ENCODE measurements at places on chromosomes 3 and 15.

GRCh38 chr3:68945225-68945624, 12.9 kb upstream of the TAFA4 start:
- no peak for DNase-seq

DNA sequence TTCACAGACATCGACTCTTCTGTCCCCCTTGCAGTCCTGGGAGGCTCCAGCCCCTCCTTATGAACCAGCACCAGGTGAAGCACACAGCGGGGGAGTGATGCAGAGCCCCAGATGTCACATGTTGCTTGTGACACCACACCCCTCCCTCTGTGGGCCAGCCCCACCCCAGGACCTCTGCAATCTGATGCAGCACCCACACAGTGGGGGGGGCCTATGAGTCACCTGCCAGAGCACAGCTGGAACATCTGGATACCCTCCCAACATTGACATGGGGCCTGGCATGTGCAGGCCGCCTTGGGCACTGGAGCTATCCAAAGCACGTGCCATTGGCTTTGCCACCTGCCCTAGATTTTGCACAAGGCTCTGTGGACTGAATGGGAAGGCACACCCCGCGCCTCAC, 70.5 kb downstream of the FEM1B start:
- DNase-seq, result no peak

DNA sequence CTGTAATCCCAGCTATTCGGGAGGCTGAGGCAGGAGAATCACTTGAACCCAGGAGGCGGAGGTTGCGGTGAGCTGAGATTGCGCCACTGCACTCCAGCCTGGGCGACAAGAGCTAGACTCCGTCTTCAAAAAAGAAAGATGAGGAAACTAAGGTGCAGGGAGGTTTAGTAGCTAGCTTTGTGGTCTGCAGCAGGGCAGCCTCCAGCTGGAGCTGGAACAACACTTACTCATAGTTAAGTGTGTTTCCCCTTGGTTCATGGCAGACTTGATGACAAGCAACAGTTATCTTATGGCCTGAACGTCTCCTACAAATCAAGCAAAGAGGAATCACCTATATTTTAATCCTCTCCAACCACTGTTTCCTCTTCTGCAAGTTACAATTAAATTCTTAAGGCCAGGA, 12.6 kb downstream of the KAT2B start:
- no peak for DNase-seq

- no peak for DNase-seq
Observed at GRCh38 chr3:173737167-173737808, 339.7 kb downstream of the NLGN1 start.

DNA sequence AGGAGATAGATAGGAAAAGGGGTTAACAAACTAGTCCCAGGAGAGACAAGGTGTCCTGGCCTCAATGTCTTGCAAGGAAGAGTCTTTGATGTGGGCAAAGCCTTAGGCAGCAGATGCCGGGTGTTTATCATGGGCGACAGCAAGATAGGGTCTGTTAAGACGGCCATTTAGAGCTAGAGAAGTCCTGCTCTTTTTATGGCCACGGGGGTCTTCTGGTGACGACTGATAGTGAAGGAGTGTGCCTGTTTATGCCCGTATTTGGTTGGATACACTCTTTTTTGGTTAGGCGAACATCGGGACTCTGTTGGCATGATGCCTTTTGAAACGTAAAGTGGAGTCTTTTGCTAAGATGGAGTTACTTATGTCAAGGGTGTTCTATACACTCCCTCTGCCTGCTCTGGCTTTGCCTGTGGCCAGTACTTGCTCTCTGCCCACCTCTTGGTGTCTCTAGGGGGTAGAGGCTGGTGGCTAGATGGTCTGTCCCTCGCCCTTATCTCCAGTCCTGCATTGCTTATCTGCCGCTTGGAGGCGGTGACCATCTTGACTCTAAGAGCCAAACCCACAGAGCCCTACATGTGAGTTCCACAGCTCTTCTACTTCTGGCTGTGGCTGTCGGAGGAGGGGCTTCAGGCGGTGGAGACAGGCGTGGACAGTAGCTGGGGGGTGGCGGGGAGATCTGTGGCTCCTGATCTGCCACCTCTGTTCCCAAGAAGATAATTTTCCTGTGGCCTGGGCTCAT, 55.8 kb upstream of the ZBTB38 start:
- DNase-seq, result no peak

DNA sequence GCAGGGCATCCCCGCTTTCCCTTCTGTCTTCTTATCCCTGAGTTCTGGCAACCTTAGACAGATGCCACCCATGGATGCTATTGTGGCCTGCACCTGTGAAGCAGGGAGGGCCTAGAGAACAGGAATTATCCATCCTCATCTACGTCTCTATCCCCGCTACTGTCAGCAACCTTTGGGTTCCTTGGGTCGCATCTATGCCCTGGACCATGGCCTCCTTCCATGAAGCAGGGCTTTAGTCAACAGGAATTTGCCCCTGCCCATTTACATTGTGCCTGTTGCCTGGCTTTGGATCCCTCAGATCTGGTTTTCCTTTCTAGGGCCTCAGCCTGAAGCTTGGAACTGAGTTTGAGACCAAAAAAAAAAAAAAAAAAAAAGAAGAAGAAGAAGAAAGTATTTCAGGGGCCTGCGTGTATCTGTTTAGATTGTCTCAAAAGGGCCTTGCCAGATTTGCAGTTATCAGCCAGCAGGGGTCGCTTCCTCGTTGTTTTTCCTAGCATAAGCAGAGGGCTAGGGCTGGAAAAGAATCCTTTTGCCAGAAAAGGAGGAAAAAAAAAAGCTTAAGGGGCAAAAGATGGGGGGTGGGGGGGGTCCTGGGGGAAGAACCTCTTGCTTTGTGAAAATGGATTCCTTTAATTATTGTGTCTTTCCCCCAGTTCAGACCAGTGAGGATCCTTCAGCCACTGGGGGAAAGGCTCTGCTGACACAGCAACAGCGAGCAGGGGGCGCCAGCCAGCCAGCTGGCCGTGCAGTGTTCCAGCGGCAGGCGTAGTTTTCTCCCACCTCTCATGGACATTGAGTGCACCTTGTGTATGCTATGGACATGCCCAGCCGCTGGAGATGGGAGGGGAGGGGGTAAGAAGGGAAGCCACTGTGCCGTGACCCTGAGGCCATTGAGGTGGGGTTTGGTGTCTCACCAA, 65.7 kb upstream of the ALDH1L1 start:
- DNase-seq, result no peak

GRCh38 chr15:71342658-71343057, 227.4 kb downstream of the THSD4 start:
- DNase-seq, result no peak

DNA sequence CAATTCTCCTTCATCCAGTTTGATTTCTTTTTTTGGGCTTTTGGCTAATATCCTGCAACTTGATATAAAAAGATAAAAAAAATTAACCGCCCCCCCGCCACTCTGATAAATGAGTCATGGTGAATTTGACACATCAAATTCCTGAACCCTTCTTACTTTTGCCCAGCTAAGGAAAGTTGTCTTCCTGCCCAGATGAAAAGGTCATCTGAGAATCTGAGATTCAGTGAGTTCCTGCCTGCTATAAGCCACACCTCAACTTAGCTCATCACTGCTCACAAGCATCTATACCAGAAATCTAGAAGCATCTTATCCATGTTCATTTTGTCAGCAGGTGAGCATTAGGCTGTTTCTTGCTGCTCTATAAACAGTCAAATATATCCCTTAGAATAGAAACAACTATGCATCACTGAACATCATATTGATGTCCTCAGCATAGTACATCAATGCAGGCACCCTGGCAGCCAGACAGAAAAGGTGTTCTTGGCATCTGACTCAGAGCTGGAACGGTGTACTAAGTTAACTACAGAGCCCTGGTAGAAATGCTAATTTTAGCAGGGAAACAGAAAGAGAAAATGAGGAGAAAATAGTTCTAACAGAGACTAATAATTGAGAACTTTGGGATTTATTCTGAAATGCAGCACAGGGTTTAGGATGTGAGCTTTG, 77.1 kb downstream of the SEMA6D start:
- DNase-seq, result no peak

GRCh38 chr3:99429502-99429901, 208.9 kb upstream of the COL8A1 start:
- no peak for DNase-seq

GRCh38 chr15:90210593-90210992, 9.5 kb downstream of the SEMA4B start:
- no peak for DNase-seq

GRCh38 chr3:173055228-173055933, 85.7 kb downstream of the SPATA16 start:
- no peak for DNase-seq

DNA sequence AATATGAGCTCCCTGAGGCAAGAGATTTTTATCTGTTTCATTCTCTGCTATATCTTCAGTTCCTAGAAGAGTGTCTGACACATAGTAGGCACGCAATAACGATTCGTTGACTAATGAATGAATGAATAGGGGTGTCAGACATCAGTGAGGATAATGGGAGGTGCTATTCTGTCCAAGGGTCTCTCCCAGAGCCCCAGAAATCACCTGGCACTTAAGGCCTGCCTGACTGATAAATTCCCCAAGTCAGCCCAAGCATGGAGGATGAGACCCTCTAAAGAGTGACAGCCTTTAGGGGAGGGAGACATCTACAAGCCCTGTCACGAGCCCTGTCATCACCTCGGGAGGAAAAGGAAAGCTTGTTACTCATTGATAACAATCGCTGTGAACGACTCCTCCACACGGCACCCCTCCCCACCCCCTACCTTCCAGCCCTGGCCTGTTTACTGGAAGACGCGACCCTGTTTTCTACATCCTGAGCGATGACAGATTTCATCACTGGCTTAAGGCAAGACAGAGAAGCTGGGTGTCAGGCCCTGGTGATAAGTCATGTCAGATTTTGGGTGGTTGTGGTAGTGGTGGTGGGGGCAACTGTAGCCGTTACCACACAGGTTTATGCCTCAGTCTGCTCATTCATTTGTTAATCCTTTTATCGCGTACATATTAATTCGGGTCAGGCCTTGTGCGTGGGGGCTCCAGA, 23.1 kb downstream of the BHLHE40 start:
- DNase-seq, result peak; percentile 68

DNA sequence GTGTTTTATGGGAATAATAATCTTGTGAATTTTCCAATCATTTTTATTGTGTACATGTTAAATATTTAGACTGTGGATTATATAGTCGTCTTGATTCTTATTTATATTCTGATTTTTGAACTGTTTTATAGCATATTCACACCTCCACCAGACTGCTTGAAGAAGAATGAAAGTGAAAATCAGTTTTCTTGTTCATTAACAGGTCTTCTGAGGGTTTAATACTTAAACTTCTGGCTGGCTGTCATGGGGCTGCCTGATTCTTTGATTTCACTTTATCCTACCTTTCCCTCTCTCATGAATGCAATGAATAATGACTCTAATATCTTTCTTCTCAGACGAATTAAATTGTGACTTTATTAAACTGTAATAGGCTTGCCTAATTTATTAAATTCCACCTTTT, 56.2 kb downstream of the ATP2C1 start:
- no peak for DNase-seq

DNA sequence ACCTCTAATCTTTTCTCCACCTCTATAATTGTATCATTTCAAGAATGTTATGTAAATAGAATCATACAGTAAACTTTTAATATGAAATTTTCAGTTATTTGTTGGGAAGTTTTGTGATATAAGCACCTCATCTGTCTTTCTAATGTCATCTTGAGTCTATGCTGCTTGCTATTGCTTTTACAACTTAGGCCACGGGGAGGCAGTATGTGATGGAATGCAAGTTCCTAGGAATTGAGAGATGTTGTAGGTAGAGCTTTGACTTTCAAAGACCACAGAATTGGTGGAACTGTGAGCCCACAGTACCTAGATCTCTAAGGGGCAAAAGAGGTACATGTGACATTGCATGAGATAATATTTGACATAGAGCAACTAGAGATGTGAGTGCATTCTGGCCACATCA, 328.3 kb downstream of the MFSD1 start:
- no peak for DNase-seq

DNA sequence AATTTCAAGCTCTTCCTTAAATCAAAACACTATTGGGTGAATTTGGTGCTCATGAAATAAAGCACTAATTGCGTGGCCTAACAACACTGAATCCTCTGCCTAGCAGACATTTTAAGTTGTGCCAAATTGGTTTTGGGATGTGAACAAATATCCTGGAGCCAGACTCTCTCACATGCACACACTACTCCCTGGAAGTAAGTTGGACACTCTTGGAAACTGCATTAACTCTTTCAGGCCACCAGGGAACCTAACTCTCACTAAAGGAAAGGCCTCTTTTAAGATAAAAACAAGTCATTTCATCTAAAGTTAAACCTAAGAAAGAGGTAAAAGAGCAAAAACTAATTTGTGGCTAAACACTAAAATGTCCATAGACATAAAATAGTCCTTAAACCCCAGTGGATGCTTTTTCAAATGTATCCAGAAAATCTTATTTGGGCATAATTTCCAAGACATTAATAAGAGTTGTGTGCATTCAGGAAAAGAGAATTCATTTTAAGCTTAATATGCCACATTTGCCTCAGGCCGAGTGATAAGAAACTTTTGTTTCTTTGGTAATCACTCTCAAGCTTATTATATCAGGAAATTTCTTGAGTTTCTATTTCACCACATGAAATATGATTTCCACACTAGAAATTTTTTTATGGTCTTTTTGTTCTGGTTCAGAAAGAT, 61.8 kb downstream of the ZBTB20 start:
- no peak for DNase-seq

DNA sequence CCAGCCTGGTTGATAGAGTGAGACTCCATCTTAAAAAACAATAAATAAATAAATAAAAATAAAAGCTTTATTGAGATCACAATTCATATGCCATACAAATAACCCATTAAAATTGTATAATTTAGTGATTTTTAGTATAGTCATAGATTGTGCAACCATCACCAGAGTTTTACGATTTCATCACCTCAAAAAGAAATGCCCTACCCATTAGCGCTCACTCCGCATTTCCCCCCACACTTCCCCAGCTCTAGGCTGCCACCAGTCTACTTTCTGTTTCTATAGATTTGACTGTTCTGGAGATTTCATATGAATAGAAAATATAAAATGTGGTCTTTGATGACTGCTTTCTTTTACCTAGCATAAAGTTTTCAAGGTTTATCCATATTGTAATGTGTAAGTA, 57.0 kb downstream of the ARHGEF26 start:
- DNase-seq, result no peak

DNA sequence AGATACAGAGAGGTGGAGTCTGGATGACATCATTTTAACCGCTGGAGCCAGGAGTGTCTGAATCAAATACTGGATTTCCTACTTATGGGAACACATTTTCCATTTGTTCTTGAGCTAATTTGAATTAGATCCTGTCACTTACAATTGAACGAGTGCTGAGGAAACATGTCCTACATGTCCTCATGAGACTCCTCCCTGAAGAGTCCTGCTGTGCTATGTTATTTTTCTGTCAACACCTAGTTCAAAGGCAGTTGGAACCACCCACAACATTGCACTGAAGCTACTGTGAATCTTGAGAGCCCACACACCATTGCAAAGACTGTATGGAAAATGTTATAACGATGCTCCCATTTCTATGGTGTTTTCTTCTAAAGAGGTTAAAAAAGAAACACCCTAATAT, 123.5 kb upstream of the CRBN start:
- no peak for DNase-seq

GRCh38 chr3:194573680-194574437, 59.4 kb downstream of the TMEM44 start:
- no peak for DNase-seq
